ENCODE measurements at places on chromosomes 6 and 20.

DNA sequence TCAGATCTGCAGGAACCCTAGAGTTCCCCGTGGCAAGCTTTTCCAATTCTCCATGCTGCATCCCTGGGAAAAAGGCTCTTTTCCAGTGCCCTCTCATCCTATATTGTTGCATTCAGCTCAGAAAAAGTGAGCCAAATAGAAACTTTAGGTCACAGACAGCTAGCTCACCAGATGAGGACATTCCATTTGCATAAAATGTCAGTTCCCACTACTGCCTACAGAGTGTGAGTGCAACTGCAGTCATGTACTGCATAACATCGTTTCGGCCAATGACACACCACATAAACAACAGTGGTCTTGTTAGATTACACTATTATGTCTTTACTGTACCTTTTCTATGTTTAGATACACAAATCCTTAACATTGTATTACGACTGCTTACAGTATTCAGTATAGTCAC, 8.6 kb downstream of the HS3ST5 start:
- DNase-seq: no peak

GRCh38 chr6:99130897-99131873, 183.4 kb upstream of the FBXL4 start:
- DNase-seq: no peak

- DNase-seq: no peak
These were observed 33.2 kb downstream of the CCN2 start for GRCh38 chr6:131917763-131918649.

- DNase-seq: no peak
These were observed 105.1 kb upstream of the PRL start for GRCh38 chr6:22401932-22402331.

DNA sequence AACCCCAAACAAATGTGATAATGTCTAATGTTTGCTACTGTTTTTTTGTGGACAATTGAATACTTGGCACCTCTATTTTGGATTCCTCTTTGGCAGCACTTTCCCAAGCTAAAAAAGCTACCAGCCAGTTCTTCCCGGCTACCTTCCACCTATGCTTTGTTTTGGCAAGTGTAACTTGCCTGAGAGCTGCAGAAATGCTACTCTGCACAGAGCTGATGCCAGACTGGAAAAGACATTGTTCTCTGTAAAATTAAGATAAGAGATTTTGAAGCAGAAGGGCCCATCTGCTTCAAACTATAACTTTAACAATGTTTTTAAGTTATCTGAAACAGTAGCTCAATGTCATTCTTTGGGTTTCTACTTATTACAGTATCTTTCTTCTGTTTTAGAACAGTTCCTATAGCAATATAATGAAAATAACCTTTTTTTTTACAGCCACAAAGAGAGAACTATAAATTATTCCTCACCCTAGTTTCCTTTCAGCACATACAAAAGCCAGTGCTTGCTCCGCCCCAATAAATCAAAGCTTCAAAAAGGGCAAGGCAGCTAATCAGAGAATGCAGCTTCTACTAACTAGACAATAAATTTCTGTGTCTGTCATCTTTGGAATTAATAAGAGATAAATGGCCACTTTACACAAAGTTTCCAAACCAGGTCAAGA, 183.1 kb downstream of the UBE3D start:
- no peak for DNase-seq

DNA sequence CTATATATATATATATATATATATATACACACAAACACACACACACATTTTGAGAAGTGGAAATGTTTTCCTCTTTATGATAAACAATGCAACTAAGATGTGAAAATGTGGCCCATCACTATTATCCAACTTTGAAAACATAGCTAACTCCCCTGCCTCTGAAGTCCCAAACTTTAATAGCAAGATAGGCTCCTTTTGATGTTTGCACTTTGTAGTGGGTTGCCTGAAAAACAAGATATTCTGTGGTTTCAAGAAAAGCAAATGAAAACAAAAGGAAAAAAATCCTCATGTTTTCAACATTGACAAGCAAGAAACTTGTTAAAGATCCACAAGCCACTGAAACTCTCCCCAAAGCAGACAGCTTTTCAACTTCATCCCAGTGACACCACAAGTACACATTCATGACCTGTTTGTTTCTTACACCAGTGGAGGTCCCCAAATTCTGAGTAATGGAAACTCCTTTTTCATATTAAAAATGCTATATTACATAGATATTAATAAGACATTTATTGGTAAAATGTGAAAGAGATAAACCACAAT, 90.0 kb downstream of the IPCEF1 start:
- DNase-seq: no peak

GRCh38 chr6:113625850-113626249, 231.3 kb upstream of the MARCKS start:
- no peak for DNase-seq

DNA sequence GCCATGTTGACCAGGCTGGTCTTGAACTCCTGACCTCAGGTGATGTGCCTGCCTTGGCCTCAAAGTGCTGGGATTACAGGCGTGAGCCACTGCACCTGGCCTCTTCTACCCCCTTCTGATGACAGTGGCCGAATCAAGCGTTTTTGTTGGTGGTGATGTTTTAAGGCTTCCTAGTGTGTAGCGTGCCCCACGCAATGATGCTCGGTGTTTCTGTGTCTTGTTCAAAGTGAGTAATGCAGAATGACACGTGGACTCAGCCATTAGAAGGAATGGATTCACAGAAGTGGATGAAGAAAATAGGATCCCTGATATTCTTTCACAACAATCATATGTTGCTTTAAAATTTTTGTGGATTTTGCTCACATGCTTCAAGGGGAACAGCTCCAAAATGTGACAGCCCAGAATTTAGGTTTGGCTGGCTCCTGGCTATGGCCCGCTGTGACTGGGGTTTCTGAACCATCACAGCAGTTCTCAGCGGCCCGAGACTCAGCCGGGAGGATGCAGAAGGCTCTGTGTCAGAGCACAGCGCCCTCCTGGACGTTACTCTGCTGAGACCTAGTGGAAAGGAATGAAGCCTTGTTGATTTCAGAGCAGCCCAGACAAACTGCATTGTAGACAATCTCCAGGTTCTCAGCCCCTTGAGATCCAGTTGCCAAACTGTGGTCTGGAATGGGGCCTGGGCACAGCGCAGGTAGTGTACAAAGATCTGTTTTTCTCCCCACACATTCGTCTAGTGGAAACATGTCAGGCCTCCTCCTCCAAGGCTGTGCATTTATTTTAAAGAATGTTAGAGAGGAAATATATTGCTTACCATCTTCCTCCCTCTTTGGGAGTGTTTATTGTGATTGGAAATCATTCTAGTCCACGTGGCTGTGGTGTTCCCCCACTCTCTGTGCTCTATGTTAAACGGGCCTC, 57.6 kb upstream of the TIAM2 start:
- no peak for DNase-seq

GRCh38 chr20:2972126-2972525, 71.3 kb upstream of the GNRH2 start:
- DNase-seq: no peak

GRCh38 chr6:14770040-14770439, 475.8 kb upstream of the JARID2 start:
- DNase-seq: no peak

DNA sequence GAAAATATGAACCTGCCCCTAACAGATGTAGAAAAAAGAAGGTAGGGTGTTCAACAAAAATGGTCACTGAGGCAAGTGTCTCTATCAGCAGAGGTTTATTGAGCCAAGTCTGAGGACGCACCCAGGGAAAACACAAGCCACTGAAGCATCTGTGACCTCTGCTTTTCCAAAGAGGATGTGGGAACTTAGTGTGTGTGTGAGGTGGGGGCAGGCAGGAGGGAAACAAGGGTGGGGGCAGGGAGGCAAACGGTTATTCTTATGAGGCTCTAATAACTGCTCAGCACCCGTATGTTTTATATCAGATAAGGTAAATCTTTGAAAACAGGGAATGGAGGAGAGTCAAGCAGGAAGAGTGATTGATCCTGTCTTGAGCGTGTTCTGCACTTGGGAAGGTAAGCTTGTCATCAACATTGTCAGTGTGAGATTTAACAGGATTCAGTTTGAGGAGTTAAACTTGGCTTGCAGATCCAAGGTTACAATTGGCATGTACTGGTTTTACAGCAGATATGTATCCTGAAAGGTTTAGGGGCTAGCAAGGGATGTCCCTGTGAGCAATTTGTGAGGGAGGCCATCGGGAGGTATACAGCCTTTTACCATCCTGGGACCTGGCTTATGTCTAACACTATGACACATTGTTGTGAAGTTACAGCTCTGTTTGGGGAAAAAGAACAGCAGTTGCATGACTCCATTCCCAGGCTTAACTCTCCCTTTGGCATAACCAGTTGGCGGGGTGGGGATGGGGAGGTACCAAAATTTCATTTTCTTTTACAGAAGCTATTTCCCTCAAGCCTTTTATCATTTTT, 33.7 kb downstream of the NINL start:
- DNase-seq: no peak

DNA sequence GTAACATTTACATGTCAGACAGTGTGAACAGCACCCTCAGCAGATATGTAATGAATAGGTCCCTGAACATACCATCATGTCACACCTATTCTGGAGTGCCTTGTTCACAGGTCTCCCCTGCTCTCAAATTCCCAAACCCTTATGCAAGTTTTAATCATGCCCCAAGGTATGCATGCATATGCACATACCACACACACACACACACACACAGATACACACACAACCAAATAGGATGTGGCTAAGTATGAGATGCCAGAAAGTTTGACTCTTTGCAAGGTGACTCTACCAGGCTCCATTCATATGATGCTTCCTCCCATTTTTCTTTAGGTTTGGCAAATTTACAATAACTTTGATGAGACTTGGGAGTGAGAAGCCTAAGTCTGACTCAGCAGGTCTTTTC, 243.8 kb upstream of the IRAK1BP1 start:
- no peak for DNase-seq

- DNase-seq: no peak
These were observed 47.2 kb downstream of the RFX6 start for GRCh38 chr6:116924245-116924644.

DNA sequence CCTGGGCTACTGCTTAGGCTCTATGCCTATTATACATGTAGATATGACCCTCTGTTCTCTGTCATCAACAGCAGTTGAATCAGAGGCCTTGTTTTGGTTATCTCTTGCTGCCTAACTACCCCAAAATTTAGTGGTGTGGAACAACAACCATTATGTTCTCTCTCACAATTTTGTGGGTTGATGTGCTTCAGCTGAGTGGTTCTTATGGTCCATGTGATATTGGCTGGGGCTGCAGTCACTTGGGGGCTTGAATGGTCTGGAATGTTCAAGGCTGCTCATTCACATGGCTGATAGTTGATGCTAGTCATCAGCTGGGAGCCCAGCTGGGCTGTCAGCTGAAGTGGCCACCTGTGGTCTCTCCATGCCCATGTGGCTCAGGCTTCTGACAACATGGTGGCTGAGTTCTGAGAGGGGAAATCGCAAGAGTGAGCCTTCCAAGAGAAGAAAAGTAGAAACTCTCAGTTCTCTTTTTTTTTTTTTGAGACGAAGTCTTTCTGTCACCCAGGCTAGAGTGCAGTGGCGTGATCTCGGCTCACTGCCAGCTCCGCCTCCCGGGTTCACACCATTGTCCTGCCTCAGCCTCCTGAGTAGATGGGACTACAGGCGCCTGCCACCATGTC, 47.8 kb downstream of the SHLD1 start:
- no peak for DNase-seq

- no peak for DNase-seq
These were observed 2.9 kb downstream of the TNNC2 start for GRCh38 chr20:45823949-45824835.

DNA sequence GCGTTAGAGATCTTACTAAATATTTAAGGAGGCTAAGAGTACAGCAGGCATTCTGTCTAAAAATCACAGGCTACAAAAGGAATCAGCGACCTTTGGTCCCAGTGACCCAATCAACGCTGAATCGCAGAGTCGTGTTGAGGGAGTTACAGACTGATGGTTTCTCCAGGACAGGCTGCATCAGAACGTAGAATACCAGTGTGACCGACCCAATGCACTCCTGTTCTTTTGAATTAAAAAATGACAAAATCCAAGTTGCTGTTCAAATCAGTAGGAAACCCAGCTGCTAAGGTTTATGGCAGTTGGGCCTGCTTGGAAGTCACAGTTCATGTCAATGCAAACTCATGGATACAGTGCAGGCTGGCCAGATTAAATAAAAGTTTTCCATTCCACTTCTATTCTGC, 155.8 kb upstream of the AFDN start:
- DNase-seq: no peak

- DNase-seq: no peak
These were observed 132.2 kb upstream of the INSM1 start for GRCh38 chr20:20235681-20236080.

- no peak for DNase-seq
These were observed 73.3 kb downstream of the IGF2R start for GRCh38 chr6:160042014-160042773.

GRCh38 chr6:150028799-150029198, 3.5 kb upstream of the RAET1L start:
- no peak for DNase-seq

DNA sequence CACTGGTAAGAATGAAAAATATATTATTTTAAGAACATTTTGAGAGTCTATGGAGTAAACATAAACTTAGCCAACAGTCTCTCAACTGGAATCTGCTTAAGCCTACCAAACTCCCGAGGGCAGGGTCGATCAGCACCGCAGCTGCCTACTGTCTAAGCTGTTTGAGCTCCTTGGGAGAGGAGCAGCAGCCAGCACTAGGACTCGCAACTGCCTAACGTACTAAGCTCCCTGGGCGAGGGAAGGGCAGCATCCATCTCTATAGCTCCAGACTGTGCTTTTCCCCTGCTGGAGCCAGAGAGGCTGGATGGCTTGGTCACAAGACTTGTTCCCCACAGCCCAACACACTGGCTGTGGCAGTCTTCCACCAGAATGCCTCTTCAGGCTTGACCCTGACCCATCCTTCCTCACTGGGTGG, 96.4 kb downstream of the MOXD1 start:
- DNase-seq: no peak

- no peak for DNase-seq
These were observed 114.0 kb downstream of the PDSS2 start for GRCh38 chr6:107345393-107345792.

DNA sequence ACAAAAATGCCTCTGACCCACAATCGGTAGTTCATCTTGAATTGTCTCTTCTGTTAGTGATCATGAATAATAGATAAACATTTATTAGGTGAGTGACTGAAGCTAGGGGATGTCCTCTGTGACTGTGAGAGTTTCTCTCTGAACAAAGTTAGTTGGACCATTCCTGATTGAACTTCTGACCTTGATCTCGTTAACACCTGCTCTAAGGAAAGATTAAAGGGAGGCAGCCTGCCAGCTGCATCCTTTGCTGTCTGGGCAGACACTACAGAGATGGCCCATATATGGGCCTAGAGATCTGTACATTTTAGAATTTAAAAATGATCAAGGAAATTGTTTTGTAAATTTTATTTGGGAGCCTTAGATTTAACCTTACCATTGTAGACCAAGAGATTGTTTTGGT, 27.3 kb downstream of the MAPK14 start:
- DNase-seq: no peak

DNA sequence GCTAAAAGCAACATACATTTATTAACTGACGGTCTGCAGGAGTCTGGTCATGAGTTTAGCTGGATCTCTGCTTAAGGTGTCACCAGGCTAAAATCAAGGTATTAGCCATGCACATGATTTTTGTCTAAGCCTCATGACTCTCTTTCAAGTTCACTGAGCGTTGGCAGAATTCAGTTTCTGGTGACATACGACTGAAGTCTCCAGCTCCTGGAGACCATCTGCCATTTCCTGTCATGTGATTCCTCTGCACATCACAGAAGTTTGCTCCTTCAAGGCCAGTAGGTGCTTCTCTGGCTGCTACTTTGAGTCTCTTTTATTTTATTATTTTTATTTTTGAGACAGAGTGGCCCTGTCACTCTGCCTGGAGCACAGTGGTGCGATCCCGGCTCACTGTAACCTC, 148.4 kb upstream of the EYA4 start:
- no peak for DNase-seq

GRCh38 chr6:107769053-107769658, 55.0 kb downstream of the SCML4 start:
- DNase-seq: no peak
